IPS DF 6.9 (cell line): ENCODE measurements at places on chromosomes 2 and 18.

GRCh38 chr2:144522897-144523595 lies 3.1 kb upstream of the ZEB2 start:
- DNase-seq: no peak

GRCh38 chr2:146701183-146701582 lies 1143.6 kb upstream of the ACVR2A start:
- peak; percentile 81 for DNase-seq

DNA sequence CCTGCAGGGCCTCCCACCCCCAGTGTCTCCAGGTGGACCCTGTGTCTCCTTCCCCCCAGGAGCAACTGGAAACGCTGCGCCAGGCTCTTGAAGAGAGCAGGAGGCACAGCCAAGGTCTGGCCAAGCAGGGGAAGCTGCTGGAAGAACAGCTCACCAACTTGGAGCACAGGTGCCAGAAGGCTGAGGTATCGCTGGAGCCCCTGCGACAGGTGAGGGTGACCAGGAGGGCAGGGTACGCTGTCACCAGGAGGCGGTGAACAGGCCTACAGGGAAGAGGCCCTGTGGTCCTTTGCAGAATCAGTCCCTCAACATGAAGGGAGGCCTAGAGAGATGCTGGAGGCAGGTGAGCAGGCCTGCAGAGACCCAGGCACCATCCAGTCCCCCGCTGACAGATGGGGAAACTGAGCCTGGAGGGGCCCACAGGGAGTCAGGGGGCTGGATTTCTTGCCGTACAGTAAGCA lies 15.6 kb upstream of the SNED1 start:
- DNase-seq: no peak

GRCh38 chr2:96622544-96622943 lies 15.6 kb downstream of the KANSL3 start:
- no peak for DNase-seq

DNA sequence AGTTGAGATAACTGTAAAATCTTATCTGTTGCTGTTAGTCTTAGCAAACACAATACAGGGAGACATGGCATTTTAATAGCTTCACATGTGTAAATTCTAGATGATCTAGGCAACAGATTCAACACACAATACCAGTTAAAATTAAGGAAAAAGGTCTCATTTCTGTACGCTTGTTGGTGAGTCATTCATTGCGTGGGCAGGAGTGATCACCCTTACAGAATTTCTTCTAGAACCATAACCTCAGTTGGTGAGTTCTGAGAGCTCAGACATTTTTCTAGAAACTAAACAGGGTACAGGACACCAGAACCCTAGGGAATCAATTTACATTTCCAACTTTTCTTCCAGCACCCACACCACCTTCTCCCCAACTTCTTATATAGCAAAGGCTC lies 81.9 kb downstream of the SLC8A1 start:
- DNase-seq: no peak

DNA sequence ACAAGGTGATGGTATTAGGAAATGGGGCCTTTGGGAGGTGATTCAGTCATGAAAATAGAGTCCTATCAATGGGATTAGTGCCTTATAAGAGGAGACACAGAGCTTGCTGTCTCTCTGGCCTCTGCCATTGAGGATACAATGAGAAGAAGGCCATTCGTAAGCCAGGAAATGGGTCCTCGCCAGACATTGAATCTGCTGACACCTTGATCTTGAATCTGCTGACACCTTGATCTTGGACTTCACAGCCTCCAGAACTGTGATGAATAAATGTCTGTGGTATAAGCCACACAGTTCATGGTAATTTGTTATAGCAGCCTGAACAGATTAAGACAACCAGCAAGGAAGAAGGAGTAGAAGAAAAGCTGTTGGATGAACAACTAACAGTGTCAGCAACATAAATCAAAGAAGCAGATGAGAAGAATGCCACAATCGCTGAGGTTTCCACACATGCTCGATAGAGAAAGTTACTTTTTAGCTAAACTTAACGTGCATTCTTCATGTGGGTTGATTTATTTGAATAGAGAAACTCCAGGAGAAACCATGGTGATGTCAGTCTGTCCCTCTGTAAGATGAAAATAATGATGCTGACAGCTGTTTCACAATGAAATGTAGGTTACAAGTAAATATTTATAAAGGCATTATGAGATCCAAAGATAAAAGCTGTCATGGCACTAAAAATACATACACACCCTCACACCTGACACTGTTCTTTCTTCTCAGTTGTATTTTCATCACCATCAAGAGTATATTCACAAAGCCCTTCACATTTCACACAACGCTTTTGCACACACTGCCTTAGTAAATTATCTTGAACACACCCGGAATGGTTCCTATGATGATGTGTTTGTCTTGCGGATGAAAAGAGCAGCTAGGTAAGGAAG lies 153.7 kb upstream of the NCK2 start:
- no peak for DNase-seq

- DNase-seq: no peak
Observed at GRCh38 chr2:192030289-192030688, 164.4 kb downstream of the TMEFF2 start.

- no peak for DNase-seq
Observed at GRCh38 chr2:30722936-30723725, 84.1 kb downstream of the CAPN13 start.

DNA sequence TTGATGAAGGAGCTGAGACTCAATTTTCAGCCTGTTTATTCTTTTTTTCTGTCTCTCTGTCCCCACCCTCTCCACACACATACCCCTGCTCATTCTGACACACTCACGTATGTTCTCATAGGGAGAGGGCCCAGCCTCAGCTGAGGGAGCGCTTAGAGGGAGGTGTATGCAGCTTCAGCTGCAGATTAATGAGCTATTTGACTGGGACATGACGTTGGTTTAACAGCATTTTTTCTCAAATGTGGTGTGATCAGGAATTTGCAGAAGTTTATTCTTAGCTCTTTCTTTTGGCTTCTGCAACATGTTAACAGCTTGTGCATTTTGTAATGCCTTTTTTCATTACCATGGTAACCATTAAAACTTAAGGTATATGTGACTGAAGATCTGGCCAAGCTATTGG lies 1547.1 kb upstream of the PIK3C3 start:
- DNase-seq: no peak

- DNase-seq: no peak
Observed at GRCh38 chr2:69950241-69950640, 11.2 kb downstream of the ASPRV1 start.

DNA sequence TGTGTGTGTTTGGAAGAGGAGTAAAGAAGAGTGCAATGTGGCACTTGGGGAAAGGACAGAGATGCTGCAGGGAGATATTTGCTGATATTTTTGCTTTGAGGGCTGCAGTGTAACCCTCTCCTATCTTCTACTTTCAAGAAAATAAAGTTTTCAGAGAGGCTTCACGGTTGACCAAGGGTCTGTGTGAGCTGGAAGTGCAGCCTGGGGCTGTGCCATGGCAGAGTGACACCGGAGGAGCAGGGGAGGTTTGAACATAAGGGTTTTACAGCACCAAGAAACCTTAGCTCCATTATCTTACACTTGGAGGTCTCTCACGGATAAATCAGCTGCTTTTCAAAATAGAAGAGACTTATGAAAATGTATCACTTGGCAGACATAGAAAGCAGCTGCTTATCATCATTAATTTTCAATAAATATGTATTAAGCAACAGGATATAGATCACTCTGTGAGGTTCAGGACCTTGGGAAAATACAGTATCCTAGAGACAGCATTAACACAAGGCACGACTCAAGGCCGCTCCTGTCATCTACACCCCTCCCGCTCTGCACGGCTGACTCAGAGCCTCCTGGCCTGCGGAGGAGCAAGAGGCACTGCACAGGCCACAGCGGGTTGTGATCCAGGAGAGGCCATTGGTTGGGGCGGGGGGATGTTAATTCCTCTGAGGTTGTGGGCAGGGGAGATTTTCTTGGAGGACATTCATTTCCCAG lies 127.8 kb downstream of the COPS8 start:
- DNase-seq: no peak

- no peak for DNase-seq
Observed at GRCh38 chr2:54839461-54840255, 116.2 kb downstream of the EML6 start.

DNA sequence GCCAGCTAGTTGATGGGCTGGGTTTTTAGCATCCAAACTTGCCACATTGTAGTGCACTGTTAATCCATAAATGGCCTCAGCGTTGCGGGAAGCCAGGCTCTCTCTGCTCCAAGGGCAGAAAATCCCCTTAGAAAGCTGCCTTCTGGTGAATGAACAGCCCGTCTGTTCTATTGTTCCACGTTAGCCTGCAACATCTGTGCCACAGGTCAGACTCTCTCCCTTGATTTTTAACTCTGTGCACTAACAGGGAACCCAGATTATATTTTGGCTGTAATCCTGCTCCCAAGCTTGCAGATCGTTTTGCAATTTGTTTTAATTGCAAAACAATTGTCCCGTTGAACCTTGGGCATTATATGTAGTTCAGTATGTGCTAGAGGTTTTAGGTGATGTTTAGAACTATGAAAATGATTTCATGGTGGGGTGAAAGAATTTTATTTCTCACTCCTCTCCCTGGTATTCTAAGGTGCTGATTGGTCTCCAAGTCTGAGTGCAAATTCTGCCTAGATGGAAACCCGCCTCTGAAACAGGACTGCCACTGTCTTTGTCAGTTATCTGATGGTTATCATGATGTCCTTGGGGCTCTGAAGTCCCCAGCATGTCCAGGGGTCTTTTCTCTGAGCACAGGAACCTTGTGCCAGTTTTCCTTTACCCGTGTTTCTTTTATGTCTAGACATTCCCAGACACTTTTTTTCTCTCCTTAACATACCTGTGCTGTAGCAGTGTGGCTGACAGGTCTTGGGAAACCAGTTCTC lies 106.6 kb downstream of the MAP4K4 start:
- DNase-seq: no peak

DNA sequence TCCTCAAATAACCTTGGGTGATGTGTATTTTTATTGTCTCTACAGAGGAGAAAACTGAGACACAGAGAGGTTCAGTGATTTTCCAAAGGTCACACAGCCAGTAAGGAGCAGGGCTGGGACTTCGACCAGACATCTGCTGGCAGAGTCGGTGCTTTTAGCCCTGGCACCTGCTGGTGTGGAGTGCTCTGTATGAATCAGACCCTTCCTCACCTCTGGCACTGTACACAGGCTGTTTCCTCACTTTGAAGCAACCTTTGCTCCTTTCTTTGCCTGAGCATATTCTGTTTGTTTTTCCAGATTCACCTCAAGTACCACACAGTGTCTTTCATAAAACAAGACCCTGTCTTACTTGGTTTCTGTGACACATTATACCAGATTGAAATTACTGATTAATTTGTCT lies 107.9 kb downstream of the DPP10 start:
- no peak for DNase-seq

DNA sequence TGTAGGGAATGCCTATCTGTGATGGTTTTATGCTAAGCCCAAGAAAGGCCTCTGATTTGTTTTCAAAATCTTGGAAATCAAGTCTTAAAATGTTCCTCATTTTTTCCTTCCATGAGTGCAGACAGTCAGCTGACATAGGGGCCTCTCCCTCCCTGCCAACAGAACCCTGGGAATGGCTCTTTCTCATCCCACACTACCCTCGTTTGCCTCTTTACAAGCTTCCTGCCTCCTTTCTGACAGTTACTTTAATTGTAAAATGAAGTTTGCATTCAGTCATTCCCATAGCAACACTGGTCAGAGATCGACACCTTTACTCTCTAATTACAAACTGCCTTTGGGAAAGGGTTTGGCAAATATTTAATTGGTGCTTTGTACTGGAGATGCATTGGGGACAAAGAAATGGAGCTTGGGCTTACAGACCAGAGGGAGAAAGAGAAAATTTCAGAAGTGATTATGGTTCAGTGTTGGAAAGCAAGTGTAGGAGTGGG lies 25.4 kb downstream of the KIF5C start:
- DNase-seq: no peak

GRCh38 chr2:145431181-145431951 lies 911.4 kb upstream of the ZEB2 start:
- no peak for DNase-seq

- DNase-seq: no peak
Observed at GRCh38 chr2:47031909-47032668, 116.5 kb upstream of the MCFD2 start.

DNA sequence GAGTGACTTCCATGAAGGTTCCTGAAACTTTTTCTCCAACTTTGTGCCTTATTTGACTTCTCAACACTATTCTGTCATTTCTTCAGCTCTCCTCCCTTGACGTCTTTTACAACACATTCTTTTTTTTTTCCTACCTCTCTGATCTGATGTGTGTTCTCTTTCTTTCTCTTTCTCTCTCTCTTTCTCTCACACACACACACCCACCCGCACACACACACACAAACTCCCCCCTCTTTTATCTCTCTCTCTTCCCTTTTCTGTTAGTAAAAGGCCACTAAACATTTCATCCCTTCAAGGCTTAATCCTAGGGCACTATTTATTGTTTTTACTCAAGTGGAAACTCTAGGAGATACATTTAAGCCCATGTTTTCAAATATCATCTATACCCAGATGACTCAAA lies 107.8 kb upstream of the CNTNAP5 start:
- no peak for DNase-seq

- DNase-seq: no peak
Observed at GRCh38 chr2:1937066-1937465, 192.8 kb upstream of the PXDN start.

DNA sequence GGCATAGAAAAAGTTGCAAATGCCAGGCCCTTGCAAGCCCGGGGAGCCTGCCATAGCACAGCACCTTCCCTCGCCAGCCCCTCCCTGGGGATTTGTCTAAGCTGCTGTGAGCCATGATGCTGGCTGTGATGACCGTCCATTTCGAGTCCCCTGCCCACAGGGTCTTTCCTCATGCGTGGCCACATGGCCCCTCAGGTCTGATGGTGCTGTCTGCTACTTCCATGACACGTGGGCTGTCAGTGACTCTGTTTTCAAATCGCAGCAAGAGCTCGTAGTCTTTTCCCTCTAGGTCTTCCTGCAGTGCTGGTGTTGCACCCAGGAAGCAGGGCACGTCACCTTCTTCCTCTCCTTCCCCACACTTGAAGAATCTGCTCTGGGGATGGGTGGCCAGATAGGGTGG lies 15.5 kb upstream of the GNAL start:
- no peak for DNase-seq

GRCh38 chr2:177573120-177573519 lies 180.5 kb downstream of the AGPS start:
- no peak for DNase-seq

- no peak for DNase-seq
Observed at GRCh38 chr2:105872142-105872728, 127.5 kb downstream of the NCK2 start.

DNA sequence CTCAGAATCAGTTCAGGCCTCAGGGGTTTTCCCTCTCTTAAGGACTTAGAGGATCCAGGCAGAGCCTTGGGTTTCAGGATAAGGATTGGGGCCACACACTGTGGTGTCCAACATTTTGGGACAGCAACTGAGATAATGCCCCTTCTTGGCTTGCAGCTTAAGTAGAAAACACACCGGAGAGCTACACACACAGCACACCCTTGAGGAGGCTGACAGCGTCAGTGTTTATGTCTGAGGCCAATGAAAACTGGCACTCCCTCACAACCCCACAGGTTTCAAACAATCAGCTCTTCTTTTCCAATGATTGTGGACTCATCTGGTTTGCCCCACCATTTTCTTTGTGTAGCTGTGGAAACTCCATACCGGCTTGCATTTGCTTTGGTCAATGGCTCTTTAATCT lies 257.7 kb downstream of the CDCA7 start:
- no peak for DNase-seq

GRCh38 chr18:51486735-51487366 lies 289.4 kb upstream of the MEX3C start:
- DNase-seq: no peak

GRCh38 chr2:119820275-119820674 lies 60.6 kb downstream of the PTPN4 start:
- DNase-seq: no peak
